Natural killer cell treated with Interleukin-12 subunit alpha and Interleukin-12 subunit beta and Interleukin-15 and Interleukin-18, amount 100 ng/mL, for 72 hours (primary cell): ENCODE measurements at places on chromosomes 5 and 9.
A peak's percentile ranks its signal among the peaks of the same experiment; 100 is the strongest.

- no peak for DNase-seq
Measured at GRCh38 chr5:111747337-111747736, 9.7 kb downstream of the NREP start.

GRCh38 chr9:23413541-23413940 is 412.5 kb downstream of the ELAVL2 start:
- no peak for DNase-seq

- no peak for DNase-seq
Measured at GRCh38 chr5:81788329-81788728, 37.4 kb upstream of the SSBP2 start.

- no peak for DNase-seq
Measured at GRCh38 chr9:77679088-77679487, 31.0 kb upstream of the GNA14 start.

- no peak for DNase-seq
Measured at GRCh38 chr5:74392711-74393351, 247.7 kb downstream of the ENC1 start.

- no peak for DNase-seq
Measured at GRCh38 chr9:122065923-122066629, 27.0 kb downstream of the TTLL11 start.

- DNase-seq = no peak
Measured at GRCh38 chr9:101705135-101705661, 33.2 kb downstream of the GRIN3A start.

GRCh38 chr5:78334811-78335210 is 25.6 kb upstream of the SCAMP1 start:
- no peak for DNase-seq

DNA sequence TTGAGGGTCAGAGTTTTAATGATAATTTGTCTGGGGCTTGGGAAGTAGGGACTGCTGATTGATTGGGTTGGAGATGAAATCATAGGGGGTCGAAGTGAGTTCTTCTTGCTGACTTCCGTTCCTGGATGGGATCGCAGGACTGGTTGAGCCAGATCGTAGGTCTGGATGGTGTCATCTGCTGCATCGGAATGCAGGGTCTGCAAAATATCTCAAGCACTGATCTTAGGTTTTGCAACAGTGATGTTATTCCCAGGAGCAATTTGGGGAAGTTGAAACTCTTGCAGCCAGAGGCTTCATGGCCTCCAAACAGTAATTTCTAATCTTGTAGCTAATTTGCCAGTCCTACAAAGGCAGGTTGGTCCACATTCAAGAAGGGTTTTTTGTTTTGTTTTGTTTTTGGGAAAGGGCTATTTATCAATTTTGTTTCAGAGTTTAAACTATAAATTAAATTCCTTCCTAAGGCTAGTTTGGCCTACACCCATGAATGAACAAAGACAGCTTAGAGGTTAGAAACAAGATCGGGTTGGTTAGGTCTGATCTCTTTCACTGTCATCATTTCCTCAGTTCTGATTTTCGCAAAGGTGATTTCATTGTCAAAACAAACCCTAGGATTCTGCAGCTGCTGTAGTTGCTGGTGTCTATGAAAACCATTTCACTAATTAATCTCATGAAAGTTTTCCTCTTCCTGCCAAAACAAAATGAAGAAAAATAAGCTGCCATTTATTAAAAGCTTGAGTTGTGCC is 388.0 kb downstream of the TMEM232 start:
- DNase-seq = no peak

DNA sequence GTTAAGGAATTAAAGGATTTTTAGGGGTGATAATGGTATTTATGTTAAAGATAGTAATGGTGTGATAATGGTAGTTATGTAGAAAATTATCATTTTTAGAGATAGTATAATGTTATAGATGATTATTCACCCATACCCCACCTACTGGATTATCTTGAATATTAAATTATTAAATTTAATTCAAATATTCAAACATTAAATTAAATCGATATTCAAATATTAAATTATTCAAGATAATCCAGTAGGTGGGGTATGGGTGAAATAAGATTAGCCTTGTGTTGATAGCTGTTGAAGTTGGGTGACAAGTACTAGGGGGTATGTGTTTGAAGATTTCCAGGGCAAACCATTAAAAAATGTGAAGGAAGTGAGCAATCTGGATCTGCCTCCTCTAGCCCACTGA is 15.6 kb downstream of the FAM219A start:
- DNase-seq = no peak

DNA sequence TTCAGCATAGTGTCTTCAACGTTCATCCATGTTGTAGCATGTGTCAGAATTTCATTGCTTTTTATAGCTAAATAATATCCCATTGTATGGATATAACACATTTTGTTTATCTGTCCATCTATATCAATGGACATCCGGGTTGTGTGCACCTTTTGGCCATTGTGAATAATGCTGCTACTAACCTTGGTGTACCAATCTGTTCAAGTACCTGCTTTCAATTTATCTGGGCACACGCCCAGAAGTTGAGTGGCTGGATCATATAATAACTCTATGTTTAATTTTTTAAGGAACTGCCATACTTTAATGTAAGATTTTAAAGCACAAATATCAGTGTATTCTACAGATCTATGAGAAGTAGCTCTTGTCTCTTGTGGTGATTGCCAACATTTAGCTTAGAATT is 43.5 kb downstream of the SCAI start:
- DNase-seq = no peak

DNA sequence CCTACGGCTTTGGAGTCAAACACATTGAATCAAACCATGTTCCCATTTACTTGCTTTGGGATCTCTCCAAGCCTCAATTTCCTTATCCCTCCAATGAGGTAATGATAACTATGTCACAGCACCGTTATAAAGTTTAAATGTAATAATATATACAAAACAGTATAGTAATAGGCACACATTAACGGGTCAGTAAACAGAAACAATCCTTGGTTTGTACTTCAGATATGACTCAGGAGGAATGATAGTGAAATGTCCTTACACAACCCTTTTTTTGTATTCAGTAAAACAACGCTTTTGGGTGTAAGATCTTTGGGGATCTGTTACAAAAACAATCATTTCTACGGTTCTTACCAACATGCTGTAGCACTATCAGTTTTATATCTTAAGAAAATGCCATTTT is 178.5 kb upstream of the GNA14 start:
- DNase-seq = no peak

DNA sequence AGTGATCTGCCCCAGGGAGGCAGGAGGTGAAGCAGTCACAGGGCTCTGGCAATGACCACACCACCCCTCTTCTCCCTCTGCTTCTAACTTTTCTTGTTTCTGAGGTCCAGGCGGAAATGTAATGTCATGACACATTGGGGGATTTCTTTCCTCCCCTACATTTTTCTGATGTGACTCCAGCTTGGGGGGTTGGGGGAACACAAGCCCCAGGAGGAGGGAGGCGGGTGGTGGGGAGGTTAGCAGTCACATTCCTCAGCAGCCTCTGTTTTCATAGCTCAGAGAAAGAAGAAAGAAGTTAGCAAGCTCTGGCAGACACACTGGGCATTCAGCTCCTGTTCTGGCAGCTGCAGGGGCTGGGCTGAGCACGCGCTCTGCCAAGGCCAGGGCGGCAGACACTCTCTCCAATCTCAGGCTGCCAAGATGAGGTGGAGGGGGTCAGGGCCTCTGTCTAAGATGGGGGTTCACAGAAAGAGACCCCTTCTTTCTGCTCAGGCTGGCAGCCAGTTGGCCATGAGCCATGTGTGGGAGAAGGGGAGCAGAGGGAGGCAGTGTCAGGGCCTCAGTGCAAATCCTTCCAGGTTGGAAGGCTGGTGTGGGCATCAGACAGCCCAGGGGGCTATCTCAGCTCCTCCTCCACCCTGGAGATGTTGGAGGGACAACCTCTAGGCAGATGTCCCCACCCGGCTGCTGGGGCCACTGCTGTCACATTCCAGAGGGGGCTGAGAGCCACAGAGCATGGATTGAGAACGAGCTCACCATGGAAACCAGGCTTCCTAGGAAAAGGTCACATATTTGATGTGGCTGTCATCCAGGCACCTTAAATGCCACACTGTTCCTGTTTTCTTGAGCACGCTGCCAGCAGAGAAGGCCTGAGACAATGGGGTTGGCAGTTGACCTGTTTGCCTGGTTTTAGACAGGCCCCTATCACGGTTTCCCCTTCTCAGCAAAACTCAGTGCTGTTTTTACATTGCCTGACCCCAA is 20.1 kb upstream of the PFDN1 start:
- no peak for DNase-seq

DNA sequence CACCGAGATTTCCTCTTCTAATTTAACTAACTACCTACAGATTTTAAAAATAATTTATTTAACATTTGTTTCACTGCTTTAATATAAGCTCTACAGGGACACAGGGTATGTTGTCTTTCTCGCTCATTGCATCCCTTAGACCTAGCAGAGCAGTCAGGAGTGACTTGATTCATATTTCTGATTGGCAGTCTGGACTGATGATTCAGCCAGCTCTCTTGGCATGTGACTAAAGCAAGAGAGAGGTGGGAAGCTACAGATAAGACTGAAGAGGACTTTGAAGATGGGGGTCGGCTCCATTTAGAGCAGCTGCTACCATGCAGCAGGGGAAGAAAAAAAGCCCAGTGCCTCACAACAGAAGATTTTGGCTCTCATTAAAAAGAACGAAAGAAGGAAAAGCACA is 173.4 kb upstream of the STK32A start:
- no peak for DNase-seq

DNA sequence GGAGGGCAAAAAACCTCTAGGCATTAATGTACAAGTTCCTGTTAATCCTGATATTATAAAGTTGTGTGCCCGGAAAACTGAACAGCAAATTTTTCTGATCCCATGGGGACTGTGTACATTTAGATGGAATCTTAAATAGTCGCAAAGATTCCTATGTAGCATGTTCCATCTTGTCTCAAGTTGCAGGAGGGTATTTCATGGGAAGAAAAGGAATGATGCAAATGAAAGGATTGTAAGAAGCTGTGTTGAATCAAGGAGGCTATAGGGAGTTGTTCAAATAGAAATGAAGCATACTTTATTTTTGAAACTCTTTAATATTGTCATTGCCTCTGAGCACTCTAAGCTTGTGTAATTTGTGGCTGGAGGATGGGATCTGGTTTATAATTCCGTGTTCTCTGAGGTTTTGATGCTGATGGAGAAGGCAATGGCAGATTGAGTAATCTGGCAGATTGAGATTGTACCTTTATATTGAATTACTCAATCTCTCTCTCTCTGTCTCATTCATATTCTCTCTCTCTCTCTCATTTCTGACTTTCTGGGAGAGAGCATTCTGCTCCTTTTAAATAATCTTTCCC is 288.5 kb downstream of the OSTF1 start:
- DNase-seq = no peak

- no peak for DNase-seq
Measured at GRCh38 chr9:33818167-33818846, 1.3 kb downstream of the UBE2R2 start.

GRCh38 chr9:26310294-26310693 is 582.3 kb downstream of the CAAP1 start:
- no peak for DNase-seq

DNA sequence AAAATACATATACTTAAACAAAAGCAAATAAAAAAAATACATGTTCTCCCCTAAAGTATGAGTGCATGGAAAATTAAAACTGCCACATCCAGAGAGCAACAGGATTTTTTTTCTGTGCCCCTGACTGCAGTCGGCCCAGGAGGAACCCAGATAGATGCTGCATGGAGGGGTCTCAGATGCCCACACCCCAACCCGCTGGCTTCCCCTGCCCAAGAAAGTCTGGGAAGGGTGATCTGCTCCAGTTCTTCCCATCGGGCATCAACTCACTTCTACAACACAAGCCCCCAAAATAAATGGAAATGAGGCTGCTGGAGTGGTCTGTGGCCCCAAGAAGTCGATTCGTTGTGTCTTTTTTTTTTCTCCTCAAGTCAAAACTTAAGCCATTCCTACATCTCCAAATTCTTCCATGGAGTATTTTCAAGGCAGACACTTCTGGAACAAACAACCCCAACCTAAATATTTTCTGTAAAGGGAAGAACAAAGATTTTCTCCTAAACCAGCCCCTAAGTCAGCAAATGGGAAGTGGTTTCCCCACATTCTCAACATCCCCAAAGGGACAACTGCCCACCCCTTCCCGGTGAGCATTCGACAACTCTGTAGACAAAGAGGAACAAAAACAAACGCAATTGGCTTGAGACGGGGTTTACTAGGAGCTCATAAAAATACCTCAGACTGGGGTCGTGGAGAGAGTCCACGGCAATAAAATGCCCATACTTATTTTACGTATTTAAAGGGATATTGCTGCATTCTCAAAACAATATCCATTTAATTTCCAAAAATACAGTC is 46.7 kb downstream of the ROR2 start:
- DNase-seq = no peak

DNA sequence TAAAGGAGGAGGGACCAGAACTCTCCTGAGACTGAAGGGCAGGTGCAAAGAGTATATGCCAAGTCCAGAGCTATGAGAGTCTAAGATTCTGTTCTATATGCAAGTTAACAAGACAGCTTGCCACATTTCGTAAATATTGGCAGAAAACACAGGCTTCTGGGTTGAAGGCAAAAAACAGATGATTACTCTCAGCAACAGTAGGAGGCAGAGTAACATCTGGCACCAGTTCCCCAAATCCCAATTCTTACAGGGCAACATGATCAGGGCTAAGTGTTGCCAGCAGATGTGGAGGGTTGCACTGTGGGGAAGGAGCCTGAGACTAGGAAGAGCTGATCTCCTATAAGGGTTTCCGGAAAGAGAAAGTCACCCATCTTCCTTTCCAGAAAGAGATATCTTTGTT is 179.4 kb downstream of the PJA2 start:
- DNase-seq = no peak

DNA sequence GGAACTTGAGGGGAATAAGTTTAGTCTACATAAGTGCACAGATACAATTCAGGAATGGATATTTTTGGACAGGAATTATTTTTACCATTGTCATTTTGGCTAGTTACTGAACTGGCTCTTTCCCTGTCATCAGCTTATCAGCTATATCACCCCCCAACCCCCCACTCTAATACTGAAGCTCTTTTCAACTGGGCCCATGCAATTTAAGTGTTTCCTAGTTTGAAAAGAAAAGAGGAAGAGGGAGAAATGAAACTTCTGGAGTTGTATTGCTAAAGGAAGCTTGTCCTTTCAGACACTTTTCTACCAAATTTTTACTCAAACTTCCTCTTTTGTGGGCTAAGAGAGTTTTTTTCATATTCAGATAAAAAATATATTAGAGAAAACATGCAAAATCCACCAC is 18.5 kb upstream of the TIMD4 start:
- no peak for DNase-seq

GRCh38 chr9:37046683-37047082 is 12.6 kb upstream of the PAX5 start:
- DNase-seq = no peak

DNA sequence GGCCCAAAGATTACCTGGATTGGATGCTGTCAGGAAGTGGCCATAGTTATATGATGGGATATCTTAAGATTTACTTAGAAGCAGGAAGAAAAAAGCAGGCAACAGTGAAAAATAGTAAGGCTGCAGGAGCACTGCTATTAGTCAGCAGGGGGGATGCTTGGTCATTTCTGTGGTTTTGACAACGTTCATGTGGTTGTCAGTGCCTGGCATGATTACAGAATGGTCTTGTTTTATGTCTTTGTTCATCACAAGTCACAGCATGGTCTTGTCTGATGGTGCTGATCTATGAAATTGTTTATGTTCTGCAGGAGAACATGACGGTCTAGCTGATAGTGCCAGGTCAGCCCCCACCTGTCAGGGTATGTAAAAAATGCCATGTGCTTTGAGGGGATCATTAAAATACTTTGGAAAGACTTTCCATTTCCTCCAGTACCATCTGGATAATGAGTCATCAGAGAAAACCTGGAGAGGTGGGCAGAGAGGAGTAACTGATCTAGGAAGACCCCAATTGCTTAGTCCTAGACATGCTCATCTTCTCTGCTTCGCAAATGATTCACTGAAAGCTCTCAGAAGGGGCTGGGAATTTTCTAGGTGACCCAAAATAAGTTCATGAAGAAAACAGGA is 48.5 kb downstream of the PLGRKT start:
- DNase-seq = peak; percentile 65
